HFFc6 (cell line): ENCODE measurements at places on chromosomes 13 and 19. TPM values are rescaled to one million over a fixed set of nuclear protein-coding genes. Genes with fewer than 3 reads are reported as not detected.

Gene RASGRP4
- not detected in 3 replicates for total RNA-seq

Gene DACH1
- not detected in 3 replicates for total RNA-seq

Gene RNF113B
- not detected in 3 replicates for total RNA-seq

Gene IZUMO2
- total RNA-seq: not detected in 3 replicates

Gene FCER2
- not detected in 3 replicates for total RNA-seq

GRCh38 chr19:52527956-52528351, 486 bp downstream of the ZNF808 start:
- H3K36me3 ChIP-seq: peaks cover 27% of the 10 kb centered on the region
- peaks cover 17% of the 10 kb centered on the region for H3K4me1 ChIP-seq
- no peaks in the 10 kb centered on the region for H3K27me3 ChIP-seq
- peak overlapping the region; percentile 99 for H3K27ac ChIP-seq
- no peak for DNase-seq

DNA sequence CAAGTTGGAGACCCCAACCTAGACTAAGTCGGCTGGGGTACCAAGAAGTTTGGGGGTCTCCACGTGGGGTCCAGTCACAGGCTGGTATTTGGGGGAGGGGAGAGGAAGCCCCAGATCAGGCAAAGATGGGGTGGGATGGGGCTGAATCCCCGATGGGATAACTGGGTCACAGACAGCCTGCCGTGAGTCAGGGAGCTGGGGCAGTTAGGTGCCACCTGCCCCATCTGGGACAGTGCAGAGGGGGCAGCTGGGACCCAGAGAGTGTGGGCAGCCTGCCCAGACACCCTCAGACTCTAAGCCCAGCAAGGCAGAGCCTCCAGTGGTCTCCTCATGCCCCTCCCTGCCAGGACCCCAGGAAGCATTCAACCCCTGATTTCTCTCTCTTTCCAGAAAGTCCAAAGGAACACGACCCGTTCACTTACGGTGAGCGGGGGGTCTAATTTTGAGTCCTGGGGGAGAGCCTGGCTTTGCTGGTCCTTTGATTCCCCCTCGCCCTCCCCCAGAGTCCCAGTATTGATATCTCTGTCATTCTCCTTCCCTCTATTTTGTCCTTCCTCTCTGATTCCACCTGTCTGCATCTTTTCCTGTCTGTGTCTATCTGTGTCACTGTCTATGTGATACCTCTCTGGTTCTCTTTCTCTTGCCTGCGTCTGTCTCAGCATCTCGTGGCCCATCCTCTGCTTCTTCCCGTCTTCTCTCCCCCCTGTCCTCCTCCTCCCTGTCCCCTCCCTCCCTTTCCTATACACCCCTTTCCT, 1.8 kb downstream of the FXYD1 start:
- H3K4me1 ChIP-seq: peaks cover 48% of the 10 kb centered on the region
- H3K27ac ChIP-seq: peak overlapping the region; percentile 48
- H3K36me3 ChIP-seq: no peaks in the 10 kb centered on the region
- no peak for DNase-seq
- H3K27me3 ChIP-seq: peaks cover 26% of the 10 kb centered on the region

DNA sequence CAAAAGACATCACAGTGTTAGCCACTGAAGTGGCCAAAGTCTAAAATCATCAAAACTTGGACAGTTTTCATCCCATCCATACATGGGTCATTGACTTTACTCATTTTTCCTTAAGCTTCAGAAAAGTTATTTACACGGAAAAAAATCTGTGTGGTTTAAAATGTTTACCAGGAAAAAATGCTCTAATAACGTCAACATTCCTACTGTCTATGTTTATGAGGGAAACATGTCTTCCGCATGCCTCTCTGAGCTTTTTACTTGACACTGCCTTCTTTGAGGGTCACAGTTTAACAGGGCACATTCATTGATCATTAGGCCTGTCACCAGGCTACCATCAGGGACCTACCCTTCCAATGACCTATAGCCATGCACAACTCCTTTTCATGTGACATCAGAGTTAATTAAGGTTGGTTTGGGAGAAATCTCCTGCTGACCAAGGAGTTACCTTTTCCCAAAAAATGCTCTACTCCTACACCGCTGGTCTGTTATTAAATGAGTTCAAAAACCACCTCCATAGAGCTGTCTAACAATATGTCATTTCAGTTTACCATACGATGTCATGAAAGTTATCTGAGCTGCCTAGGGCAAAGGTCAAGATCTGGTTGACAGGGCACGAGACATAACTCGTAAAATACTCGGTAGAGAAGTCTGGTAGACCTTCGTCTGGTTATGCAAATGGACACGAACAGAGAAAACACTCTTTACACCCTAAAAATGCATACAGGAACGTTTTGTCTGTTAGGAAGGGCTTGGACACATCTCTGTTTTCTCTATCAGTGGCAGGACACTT, 17.8 kb downstream of the FLT1 start:
- peaks cover 20% of the 10 kb centered on the region for H3K36me3 ChIP-seq
- no peaks in the 10 kb centered on the region for H3K27me3 ChIP-seq
- DNase-seq: no peak
- peak overlapping the region; percentile 50 for H3K27ac ChIP-seq
- H3K4me3 ChIP-seq: peak overlapping the region; percentile 55

DNA sequence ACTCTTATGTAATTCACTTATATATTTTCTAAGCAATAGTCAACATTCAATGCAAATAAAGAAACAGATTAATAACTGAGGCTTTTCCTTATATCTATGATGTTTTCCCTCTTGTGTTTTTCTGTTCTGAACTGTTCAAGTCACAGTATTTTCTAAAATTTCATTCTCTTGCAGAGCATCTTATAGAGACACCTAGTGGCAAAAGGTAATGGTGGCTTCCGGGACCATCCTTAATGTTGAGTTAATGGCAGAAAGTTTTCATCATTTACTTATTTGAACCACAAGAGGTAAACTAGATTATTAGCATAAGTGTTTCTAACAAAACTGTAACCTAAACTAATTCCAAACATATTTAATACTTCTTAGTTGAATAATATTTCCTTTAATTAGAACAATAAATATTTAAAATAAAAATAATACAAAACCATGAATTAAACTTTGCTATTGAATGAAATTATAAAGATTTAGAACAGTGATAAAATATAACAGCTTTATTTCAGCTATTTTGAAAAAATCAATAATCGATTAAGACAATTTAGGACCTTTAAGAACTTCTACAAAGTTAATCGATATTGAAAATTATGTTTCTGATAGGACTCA, 1.7 kb upstream of the SLITRK5 start:
- no peak overlapping the region for H3K27ac ChIP-seq
- H3K4me1 ChIP-seq: peaks cover 16% of the 10 kb centered on the region; the same call in 1 of the 2 replicates
- H3K4me3 ChIP-seq: no peak overlapping the region
- DNase-seq: peak; percentile 20
- H3K27me3 ChIP-seq: peaks cover 16% of the 10 kb centered on the region; the same call in 1 of the 2 replicates
- H3K36me3 ChIP-seq: no peaks in the 10 kb centered on the region

- no peaks in the 10 kb centered on the region; the same call in 1 of the 2 replicates for H3K27me3 ChIP-seq
- no peak for DNase-seq
- no peaks in the 10 kb centered on the region for H3K36me3 ChIP-seq
- H3K4me3 ChIP-seq: no peak overlapping the region
- no peaks in the 10 kb centered on the region for H3K4me1 ChIP-seq
- no peak overlapping the region for H3K27ac ChIP-seq
Observed at GRCh38 chr13:96248103-96248502, 158.2 kb downstream of the HS6ST3 start.

- H3K27me3 ChIP-seq: no peaks in the 10 kb centered on the region; the same call in none of the 2 replicates
- H3K36me3 ChIP-seq: 0 out of 2 replicates have a peak, but pooled peaks cover 9% of the 10 kb centered on the region
- peak overlapping the region; percentile 99 for H3K27ac ChIP-seq
- H3K4me1 ChIP-seq: peaks cover 79% of the 10 kb centered on the region
- H3K4me3 ChIP-seq: peak overlapping the region; percentile 71
- peak; percentile 70 for DNase-seq
Observed at GRCh38 chr19:18480006-18480691, 41.7 kb downstream of the ELL start.

DNA sequence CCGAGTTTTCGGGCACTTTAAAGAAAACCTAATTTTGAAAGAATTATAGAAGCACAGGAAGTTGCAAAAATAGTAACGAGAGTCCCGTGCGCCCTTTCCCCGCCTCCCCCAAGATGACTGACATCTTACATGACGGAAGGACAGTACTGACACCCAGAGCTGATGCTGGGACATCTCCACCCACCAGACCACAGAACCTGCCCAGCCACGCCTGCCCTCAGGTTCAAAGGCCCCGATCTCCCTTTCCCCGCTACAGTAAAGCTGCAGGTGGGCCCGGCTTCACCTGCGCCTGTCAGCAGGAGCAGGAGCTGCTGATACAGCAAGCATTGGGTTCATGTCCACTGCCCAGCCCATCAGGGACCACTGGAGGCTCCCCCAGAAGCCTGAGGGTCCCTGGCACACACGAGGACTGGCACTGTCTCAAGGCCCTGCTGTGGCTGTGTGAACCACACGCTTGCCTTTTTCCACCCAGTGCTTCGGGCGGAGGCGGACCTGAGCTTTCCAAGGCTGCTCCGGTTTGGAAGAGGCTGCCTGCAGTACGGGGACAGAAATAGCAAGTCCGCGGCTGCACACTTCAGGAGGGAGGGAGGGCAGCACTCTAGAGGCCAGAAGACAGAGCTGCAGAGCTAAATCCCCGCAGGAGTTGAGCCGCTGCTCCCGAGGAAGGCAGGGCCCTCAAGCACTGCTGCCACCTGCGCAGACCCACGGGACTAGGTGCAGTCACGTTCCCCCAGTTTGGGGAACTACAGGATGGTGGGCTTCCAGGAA, 8.7 kb downstream of the MAP2K2 start:
- no peak overlapping the region for H3K4me3 ChIP-seq
- H3K27ac ChIP-seq: no peak overlapping the region
- H3K36me3 ChIP-seq: peaks cover 20% of the 10 kb centered on the region
- peaks cover 7% of the 10 kb centered on the region for H3K4me1 ChIP-seq

DNA sequence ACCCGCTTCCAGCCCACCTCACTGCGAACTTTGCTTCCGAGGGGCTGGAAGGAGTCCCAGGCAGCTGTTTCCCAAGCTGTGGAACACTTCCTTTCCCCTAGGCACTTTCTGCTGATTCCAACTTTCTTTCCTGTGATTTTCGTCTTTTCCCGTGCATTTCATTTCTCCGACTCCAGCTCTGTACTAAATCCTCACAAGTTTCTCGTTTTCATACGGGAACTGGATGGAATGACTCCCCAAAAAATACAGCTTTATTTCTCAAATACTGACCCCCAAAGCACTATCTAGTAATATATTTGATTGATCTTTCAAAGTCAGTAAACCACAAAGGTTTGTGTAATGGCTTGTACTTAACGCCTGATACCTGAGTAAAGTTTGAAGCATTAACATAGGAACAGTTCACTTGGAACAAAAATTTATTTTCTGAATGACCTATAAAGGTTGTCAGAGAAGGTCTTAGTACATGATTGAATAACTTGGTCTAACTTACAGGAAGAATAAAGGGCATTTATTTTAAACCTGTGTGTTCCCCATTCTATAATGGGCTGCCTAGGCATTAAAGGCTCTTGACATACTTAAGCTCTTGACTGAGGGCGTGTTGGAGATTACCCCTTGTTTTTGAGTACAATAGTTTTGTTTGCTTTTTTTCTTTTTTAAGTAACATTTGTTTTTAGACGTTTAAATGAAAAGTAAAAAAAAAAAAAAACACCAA, 1.3 kb upstream of the PCDH9 start:
- H3K27me3 ChIP-seq: no peaks in the 10 kb centered on the region
- H3K4me1 ChIP-seq: 0 out of 2 replicates have a peak, but pooled peaks cover 13% of the 10 kb centered on the region
- peak overlapping the region; percentile 83 for H3K27ac ChIP-seq
- H3K4me3 ChIP-seq: no peak overlapping the region
- H3K36me3 ChIP-seq: no peaks in the 10 kb centered on the region

- peaks cover 5% of the 10 kb centered on the region for H3K27me3 ChIP-seq
- peak; percentile 99 for DNase-seq
- peaks cover 7% of the 10 kb centered on the region for H3K36me3 ChIP-seq
- peak within 1 kb of the TSS; percentile 91 for H3K27ac ChIP-seq
Observed at GRCh38 chr19:7903244-7904073, at the start of gene MAP2K7. Gene MAP2K7, plus strand, starts transcription at chr19:7903877. Its CDS starts 68 bp downstream, at chr19:7903945.

GRCh38 chr19:17511724-17512573, 500 bp downstream of the PGLS start:
- H3K27me3 ChIP-seq: peaks cover 5% of the 10 kb centered on the region
- H3K4me1 ChIP-seq: peaks cover 47% of the 10 kb centered on the region
- peaks cover 41% of the 10 kb centered on the region for H3K36me3 ChIP-seq
- peak; percentile 67 for DNase-seq
- H3K4me3 ChIP-seq: peak overlapping the region; percentile 97

- H3K4me3 ChIP-seq: no peak overlapping the region
- H3K4me1 ChIP-seq: no peaks in the 10 kb centered on the region
- no peak overlapping the region for H3K27ac ChIP-seq
Observed at GRCh38 chr13:32838945-32839344, 177.3 kb upstream of the KL start.
